HT1080 (cell line): ENCODE measurements at places on chromosomes 5 and 9. TPM values are rescaled to one million over a fixed set of nuclear protein-coding genes. Genes with fewer than 3 reads are reported as not detected.

The SLC46A2 gene
- not detected in 2 replicates for total RNA-seq

GRCh38 chr9:114958021-114958843 is 27.8 kb upstream of the TNFSF8 start:
- peak; percentile 19 for DNase-seq

GRCh38 chr5:135441350-135441831 is 5.8 kb downstream of the DCANP1 start:
- no peak for DNase-seq

DNA sequence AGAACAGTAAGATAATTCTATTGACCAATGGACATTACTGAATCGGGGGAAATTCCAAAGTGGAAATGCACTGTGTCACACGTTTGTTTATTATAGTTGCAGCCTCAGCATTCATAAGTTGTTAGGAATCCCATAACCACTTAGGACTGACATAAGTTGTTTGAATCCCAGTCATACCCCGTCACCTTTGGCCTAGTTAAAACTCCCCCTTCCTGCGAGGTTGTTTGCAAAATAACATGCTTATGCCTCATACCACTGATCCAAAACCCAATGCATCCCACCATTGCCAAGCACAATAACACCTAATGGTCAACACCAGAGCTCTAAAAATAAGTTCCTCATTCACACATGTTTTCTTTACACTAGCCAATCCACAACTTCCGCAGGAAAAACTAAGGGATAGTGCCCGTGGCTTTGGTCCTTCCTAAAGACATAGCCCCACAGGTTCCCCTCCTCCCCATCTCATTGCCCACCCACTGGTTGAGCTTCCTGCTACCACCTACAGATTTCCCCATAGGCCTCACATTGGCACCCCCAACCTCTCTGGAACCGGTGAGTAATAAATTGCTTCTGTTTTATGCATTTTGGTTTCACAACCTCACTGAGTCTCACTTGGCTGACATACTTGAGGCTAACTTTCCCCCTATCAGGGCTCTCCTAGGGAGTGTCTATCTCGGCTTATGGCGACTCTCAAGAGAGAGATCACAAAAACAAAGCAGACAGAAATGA is 42.3 kb upstream of the MUSK start:
- DNase-seq, result peak; percentile 25

GRCh38 chr5:39670391-39670790 is 245.6 kb upstream of the DAB2 start:
- no peak for DNase-seq
